Lower leg skin (tissue), 4 donors: ENCODE measurements at places on chromosomes 3 and 15. TPM values are rescaled to one million over a fixed set of nuclear protein-coding genes. Genes with fewer than 3 reads are reported as not detected.

DNA sequence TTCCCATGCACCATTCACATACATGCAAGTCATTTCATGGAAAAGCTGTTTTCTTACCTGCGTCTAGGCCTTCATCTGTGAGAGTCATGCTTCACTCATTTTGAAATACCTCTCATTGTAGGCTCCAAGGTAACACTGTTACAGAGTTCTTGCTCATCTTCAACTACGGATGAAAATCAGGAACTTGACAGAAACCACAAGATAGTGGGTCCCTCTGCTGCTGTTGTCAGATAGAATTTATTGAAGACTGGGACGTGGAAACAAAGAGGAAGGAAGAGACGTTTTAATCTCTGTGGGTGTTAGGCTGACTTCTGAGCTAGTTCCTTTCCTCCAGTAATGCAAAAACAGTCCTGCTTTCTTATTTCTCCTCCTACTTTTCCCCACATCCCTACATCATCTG lies at the start of gene P2RY14:
P2RY14 (minus strand) TSS at position 313 of the 400 bp plus-strand sequence. CDS start 64,226 bp downstream, outside the sequence.
- no peak for DNase-seq

DNA sequence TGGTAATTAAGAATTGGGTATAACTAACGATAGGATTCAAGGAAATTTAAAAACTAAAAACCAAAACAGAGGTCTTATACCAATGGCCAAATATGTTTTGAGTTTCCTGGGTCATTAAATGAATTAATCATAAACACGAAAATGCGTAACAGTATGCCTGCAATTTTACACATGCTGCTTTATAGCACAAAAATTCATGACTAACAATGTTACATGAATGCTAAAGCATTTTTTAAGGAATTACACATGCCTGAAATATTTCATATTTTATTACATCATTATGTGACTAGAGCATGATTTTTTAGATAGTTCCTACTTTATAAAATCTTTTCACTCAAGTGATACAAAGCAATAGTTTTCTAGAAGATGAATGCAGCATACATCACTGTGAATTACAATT lies 74.7 kb downstream of the ZNF148 start:
- no peak for DNase-seq

DNA sequence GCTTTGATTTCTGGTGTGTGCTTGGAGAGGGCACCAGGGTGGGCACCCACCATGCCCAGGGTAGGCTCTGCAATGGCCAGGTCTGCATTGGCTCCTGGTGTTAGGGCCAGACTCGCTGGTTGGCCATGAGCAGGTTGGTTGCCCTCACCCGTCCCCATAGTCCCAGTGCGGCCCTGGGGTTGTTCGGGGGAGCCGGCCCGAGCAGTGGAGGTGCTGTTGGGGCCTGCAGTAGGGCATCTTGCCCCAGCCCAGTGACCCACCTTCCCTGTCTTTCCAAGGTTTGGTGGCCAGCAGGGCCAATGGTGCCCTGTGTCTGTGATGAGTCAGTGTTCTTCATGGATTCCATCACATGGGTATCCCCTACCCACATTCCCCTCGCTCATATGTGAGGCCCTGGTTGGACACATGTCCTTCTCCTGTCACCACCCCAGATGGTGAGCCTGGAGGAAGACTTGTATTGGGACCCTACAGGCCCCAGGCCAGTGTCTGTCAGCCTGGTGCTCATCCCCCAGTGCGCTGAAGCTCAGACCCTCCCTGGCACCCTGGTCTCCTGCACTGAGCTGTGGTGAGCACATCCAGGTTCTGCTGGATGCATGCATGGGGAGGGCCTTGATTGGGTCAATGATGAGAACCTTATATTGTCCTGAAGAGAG lies 190.1 kb downstream of the UBE3A start:
- DNase-seq: no peak

DNA sequence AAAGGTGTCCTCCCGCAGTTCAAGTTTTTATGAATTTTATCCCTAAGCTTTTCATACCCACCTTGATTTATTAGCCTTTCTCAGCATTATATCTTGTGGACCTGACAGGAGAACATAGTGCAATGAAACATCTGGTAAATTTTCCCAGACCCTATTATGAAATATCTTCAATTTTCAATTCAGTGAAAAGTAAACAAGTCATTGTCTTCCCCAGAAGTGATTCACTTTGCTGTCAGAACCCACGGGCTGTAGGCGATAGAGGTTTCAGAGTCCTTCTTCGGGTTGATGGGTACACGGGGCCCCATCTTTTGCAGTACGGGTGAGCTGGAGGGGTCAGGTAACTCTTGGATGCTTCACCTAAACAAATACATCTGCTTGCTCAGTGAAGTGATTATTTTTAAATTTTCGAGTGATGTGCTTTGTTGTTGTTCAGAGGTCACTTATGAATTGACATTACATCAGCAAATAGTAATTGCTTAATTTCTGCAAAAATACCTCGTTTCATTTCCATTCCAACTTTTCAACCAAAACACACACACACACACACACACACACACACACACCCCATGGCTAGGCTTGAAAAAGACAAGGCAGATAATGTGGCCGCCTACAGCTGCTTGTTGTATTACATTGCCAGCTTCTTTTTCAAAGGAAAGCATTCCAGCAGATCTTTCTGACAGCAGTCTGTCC lies 102.9 kb downstream of the SEMA6D start:
- no peak for DNase-seq

UCN2 gene
- total RNA-seq: 9.8 TPM

DNA sequence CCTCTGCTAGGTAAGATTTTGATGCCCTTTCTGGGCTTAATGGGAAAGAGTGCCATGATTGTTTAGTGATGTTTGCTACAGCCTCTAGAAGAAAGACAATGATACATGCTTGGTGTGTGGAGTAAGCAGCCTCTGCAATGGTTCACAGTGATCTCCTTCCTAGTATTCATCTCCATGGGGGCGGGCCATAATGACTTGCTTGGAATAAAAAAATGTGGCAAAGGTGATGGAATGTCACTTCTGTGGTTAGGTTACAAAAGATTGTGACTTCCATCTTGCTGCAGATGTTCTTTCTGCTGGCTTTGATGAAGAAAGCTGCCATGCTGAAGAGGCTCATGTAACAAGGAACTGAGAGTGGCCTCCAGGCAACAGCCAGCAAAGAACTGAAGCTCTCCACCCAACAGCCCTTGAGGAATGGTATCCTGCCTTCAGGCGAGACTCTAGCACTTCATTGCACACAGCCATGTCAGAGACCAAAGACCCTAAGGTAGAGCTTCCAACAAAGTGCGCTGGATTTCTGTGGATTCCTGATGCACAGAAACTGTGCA lies 139.1 kb upstream of the LRIG1 start:
- DNase-seq: no peak

- no peak for DNase-seq
Measured at GRCh38 chr3:80060664-80061063, 292.9 kb upstream of the ROBO1 start.

PLA1A gene
- total RNA-seq: 0.81 TPM

DNA sequence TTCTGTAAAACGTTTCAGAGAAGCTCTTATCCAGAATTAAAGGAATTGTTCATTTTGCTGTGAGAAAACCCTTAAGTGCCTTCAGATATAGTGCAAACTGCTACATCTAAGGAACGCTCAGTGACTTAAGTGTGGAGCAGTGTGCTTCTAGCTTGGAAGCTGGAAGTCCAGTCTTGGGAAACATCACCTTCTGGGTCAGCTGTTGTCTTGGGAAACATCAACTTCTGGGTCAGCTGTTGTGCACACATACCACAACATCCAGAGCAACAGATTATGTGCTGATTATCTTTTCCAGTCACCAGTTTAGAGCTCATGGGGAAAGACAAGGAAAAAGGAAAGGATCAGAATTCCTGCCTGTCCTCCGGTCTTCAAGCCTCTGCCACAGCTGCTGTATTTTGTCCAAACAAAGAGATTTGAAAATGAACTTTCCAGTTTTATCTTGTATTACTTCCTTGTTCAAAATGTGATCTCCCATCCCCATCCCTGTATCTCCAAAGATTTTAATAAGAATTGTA lies 713.6 kb downstream of the NSUN3 start:
- DNase-seq: no peak

BTLA gene
- total RNA-seq: 1.1 TPM
